ENCODE measurements at places on chromosomes 5 and 9.
A peak's percentile ranks its signal among the peaks of the same experiment; 100 is the strongest.

- no peak for DNase-seq
Measured at GRCh38 chr9:136844761-136845464, 2.6 kb downstream of the AJM1 start.

DNA sequence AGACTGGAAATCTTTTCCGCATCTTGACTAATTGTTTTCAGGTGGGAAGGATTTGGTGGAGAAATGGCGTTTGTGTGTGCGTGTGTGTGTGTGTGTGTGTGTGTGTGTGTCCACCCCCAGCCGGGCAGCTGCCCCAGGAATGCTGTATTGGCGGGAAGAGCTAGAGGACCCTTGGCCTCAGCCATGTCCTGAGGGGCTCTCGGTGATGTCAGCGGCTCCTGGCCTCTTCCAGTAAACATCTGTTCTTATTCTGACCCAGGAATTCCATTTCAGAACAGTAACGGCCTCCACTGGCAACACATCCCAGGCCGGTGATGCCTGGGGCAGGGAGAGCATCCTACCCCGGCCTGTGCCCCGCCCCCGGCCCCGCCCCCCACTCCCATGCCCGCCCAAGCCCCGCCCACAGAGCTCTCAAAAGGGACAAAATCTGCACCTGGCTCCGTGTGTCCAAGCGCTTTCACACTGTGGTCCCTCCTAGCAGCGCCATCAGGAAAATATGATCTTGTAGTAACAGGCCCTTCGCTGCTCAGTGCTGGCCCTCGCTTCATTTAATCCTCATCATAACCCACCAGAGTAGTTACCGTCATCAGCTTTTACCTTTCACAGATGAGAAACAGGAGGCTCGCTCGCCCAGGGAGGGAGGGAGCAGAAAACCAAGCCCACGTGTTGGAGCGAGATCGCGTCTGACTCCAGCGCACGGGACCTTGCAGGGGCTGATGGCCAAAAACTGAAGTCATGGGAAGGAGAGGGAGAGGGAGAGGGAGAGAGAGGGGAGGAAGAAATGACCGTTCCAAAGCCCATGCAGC, 18.9 kb downstream of the ADAMTS2 start:
- DNase-seq, result no peak

GRCh38 chr9:109256336-109256735, 64.5 kb downstream of the EPB41L4B start:
- no peak for DNase-seq

DNA sequence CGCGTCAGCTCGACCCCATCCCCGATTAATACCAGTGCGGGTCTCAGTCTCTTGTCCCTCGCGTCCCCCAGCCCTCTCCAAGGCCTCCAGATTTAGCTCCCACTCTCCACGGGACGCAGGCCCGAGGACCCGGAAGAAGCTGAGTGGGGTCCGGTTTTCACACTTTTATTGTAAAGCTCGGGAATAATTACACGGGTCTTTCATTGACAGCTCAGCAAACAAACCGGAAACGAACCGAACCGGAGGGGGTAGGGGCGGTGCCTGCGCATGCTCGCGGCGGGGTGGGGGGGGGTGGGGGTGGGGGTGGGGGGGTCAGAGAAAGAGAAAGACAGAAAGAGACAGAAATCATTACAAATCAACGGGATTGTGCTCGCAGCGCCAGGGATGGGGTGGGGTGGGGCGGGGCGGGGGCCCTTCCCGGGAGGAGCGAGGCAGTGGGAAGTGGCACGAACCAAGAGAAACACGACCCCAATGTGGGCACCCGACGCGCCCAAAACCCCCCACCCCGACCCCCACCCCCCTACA, 27.9 kb downstream of the PCDH1 start:
- peak; percentile 27 for DNase-seq

GRCh38 chr9:123695386-123695785, 234.5 kb downstream of the DENND1A start:
- no peak for DNase-seq

Measured in NCI-H2227 treated with DMSO at 0.1 percent for 48 hours (cell line).